ENCODE measurements at places on chromosomes 2 and 18. TPM values are rescaled to one million over a fixed set of nuclear protein-coding genes. Genes with fewer than 3 reads are reported as not detected.

DNA sequence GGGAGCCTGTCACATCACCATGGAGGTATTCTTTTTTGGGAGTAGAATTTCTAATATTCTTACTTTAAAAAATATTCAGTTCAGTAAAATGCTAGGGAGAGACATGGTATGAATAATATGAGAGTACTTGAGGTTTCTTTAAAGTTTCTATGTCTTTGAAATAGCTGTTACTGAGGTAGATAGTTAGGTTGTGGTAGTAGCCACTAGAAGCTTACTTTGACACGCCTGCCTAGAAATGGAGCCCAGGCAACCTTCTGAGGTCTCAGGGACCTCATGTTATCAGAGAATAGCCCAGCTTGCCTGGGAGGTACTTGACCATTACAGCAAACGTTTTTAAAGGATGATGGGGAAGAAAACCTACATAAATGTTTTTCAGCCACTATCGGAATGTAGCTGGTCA lies 131.2 kb downstream of the AGPS start:
- no peak for DNase-seq
- H3K27ac ChIP-seq = no peak overlapping the region
- peaks cover 52% of the 10 kb centered on the region for H3K36me3 ChIP-seq

DNA sequence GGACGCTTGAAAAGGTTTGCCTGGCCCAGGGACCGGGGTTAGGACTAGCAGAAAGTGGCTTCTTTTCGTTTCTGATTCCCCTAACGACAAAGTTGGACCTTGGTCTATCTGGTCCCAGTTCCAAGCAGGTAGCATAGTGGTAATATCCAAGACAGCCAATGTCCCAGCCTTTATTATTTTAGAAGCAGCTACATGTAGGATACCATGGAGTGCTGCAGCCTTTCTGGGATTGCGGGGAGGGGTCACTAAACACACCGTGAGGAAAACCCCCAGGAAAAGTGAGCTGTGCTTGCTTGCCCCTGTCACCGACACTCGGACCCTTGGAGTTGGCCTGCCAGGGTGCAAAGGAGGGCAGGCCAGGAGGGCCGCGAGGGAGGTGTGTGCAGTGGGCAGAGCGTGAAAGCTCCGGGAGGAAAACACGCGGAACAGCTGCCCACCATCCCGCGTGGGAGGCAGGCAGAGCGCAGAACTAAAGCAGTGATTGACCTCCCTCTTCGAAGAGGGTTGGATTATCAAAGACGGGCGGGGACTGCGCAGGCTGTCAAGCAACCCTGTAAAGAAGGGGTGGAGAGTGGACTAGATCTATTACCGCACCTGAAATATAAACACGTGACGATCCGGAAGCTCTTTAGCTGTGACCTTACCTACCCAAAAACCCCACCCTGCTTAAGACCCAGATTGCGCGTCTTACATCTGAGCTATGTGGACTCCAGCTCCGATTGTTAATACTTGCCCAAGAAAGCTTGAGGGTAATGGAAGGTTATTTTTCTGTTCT lies 624 bp upstream of the MAP4K3 start:
- no peaks in the 10 kb centered on the region for H3K36me3 ChIP-seq
- DNase-seq = peak; percentile 42
- peak overlapping the region; percentile 96 for H3K27ac ChIP-seq

PIAS2 gene
- 31.3 TPM for total RNA-seq

DNA sequence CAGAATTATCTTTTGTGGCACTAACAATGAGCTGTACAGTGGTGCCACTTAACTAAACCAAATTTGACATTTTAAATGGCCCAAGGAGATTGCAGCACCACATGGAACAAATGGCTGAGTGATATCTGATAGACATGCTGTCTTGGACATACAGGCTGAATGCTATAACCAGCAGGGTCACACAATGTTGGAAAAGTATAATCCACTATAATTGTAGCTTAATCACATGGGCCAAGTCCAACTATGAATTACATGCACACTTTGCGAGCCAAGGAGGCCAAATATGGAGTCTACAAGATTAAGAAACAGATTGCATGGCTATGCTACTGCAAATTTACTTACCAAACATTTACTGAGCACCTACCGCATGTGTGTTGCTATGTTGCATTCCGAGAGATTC lies 69.0 kb downstream of the AOX1 start:
- H3K36me3 ChIP-seq = no peaks in the 10 kb centered on the region
- DNase-seq = no peak
- no peaks in the 10 kb centered on the region for H3K4me1 ChIP-seq

- no peaks in the 10 kb centered on the region for H3K27me3 ChIP-seq
- no peaks in the 10 kb centered on the region for H3K4me1 ChIP-seq
- H3K36me3 ChIP-seq = no peaks in the 10 kb centered on the region
- no peak overlapping the region for H3K27ac ChIP-seq
- H3K4me3 ChIP-seq = no peak overlapping the region
- no peak for DNase-seq
Measured at GRCh38 chr2:178101321-178102079, 10.7 kb upstream of the RBM45 start.

DNA sequence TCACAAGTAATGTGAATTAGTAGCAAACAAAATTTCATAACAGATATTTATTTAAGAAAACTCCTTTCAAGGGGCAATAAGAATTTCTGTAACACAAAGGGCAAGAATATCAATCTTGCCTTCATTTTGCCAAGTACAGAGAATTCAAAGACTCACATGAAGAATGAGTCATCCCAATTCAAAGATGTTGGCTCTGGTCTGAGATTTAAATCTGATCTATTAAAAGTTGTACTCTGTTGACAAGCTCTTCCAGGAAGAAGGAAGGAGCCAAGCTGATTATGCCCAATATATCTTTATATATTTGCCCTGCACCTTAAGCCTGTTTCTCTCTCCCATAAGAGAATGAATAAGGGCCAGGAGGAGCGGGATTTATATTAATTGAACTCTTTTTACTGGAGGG lies 55.9 kb upstream of the RPE start:
- H3K27me3 ChIP-seq = no peaks in the 10 kb centered on the region
- no peak overlapping the region for H3K27ac ChIP-seq
- no peak for DNase-seq
- no peak overlapping the region for H3K4me3 ChIP-seq
- H3K36me3 ChIP-seq = no peaks in the 10 kb centered on the region
- no peaks in the 10 kb centered on the region for H3K4me1 ChIP-seq

TPGS2 gene
- 58.3 TPM for total RNA-seq

DNA sequence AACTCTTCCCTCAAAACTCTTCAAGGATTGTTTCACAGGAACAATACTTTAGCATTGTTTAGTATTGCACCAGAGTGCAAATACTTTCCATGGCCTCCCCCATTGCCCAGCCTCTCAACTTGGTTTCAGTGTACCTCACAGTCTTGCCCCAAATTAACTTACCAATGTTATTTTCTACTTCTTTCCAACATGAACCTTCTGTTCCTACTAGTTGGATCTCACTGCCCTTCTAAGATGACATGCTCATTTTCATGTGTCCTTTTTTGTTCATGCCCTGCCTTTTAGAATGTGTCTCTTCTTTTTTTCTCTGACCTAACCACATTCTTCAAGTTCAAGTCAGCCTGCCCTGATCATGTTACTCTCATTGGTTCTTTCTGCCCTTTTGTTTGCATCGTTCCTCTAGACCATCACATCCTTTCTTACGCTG lies 4.1 kb downstream of the SPATS2L start:
- no peak overlapping the region for H3K27ac ChIP-seq
- H3K27me3 ChIP-seq = no peaks in the 10 kb centered on the region
- DNase-seq = no peak
- no peaks in the 10 kb centered on the region for H3K36me3 ChIP-seq
- no peak overlapping the region for H3K4me3 ChIP-seq

GRCh38 chr18:50602466-50602865 lies 42.6 kb downstream of the MAPK4 start:
- DNase-seq = no peak
- no peaks in the 10 kb centered on the region for H3K36me3 ChIP-seq
- H3K27ac ChIP-seq = no peak overlapping the region
- H3K4me1 ChIP-seq = no peaks in the 10 kb centered on the region
- H3K4me3 ChIP-seq = no peak overlapping the region

- H3K4me3 ChIP-seq = no peak overlapping the region
- no peaks in the 10 kb centered on the region for H3K36me3 ChIP-seq
- no peak overlapping the region for H3K27ac ChIP-seq
- no peaks in the 10 kb centered on the region for H3K4me1 ChIP-seq
Measured at GRCh38 chr2:71291398-71291797, 40.2 kb upstream of the ZNF638 start.

GALNT13 gene
- 1.1 TPM for total RNA-seq

DNA sequence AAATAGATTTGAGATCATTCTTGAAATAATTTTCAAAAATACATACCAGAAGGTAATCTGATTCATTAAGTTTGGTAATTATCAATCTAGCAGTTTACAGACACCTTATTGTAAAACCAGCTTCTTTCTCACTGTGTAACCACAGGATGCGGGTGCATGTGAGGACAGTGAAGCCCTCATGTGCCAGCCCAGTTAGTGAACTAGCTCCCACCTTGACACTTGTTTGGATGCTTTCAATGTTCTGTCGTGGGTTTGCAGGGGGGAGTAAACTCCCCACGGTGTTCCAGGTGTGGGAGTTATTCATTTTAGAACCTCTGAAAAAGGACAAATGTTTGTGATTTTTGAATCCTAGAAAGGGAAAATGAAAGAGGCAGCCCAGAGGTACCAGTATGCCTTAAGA lies 59.0 kb downstream of the WDSUB1 start:
- DNase-seq = no peak
- no peak overlapping the region for H3K27ac ChIP-seq
- no peaks in the 10 kb centered on the region for H3K27me3 ChIP-seq
- H3K4me3 ChIP-seq = no peak overlapping the region
- peaks cover 10% of the 10 kb centered on the region for H3K4me1 ChIP-seq

GRCh38 chr2:33620-34019 lies 12.7 kb downstream of the FAM110C start:
- DNase-seq = no peak
- no peaks in the 10 kb centered on the region for H3K27me3 ChIP-seq
- no peaks in the 10 kb centered on the region for H3K4me1 ChIP-seq
- no peaks in the 10 kb centered on the region for H3K36me3 ChIP-seq

GRCh38 chr2:161316701-161317100 lies 8.5 kb downstream of the PSMD14 start:
- DNase-seq = no peak
- H3K36me3 ChIP-seq = peaks cover 29% of the 10 kb centered on the region
- no peaks in the 10 kb centered on the region for H3K4me1 ChIP-seq
- no peak overlapping the region for H3K4me3 ChIP-seq
- H3K27me3 ChIP-seq = no peaks in the 10 kb centered on the region

- H3K4me3 ChIP-seq = peak within 1 kb of the TSS; percentile 88
- DNase-seq = peak; percentile 90
- H3K4me1 ChIP-seq = peaks cover 6% of the 10 kb centered on the region
- no peaks in the 10 kb centered on the region for H3K36me3 ChIP-seq
- no peaks in the 10 kb centered on the region for H3K27me3 ChIP-seq
Measured at GRCh38 chr2:11344342-11344955, at the start of gene ROCK2. Gene ROCK2 (minus strand): TSS chr2:11344636. CDS start chr2:11344136, 500 bp downstream.

GRCh38 chr2:96564563-96564962 lies 28.0 kb downstream of the ARID5A start:
- H3K4me1 ChIP-seq = no peaks in the 10 kb centered on the region
- no peaks in the 10 kb centered on the region for H3K27me3 ChIP-seq
- H3K36me3 ChIP-seq = no peaks in the 10 kb centered on the region
- H3K27ac ChIP-seq = no peak overlapping the region
- no peak for DNase-seq
- H3K4me3 ChIP-seq = no peak overlapping the region

DNA sequence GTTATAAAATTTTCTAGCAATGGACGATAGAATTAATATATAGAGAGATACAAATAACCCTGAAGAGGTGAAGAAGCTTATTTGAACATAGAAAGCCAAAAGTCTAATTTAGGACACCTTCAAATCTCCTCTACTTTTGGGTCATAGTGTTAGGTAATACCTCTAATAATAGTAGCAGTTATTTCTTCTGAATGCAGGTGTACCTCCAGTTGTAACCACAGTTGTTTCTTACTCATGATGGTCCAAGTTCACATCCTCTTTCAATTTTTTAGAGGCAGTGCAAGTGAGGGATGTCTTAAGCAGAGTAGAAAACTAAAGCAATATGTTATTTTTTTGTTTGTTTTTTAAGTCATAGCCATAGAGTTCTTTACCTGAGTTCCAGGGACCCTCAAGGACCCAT lies 429.5 kb downstream of the CCDC85A start:
- H3K4me1 ChIP-seq = no peaks in the 10 kb centered on the region
- H3K27me3 ChIP-seq = no peaks in the 10 kb centered on the region
- DNase-seq = no peak
- no peak overlapping the region for H3K27ac ChIP-seq
- no peak overlapping the region for H3K4me3 ChIP-seq

GRCh38 chr2:9021563-9022211 lies 18.2 kb upstream of the MBOAT2 start:
- no peak overlapping the region for H3K27ac ChIP-seq
- H3K36me3 ChIP-seq = no peaks in the 10 kb centered on the region
- DNase-seq = no peak
- H3K27me3 ChIP-seq = no peaks in the 10 kb centered on the region
- H3K4me1 ChIP-seq = no peaks in the 10 kb centered on the region

CXCR1 gene
- total RNA-seq = 1.7 TPM

DNA sequence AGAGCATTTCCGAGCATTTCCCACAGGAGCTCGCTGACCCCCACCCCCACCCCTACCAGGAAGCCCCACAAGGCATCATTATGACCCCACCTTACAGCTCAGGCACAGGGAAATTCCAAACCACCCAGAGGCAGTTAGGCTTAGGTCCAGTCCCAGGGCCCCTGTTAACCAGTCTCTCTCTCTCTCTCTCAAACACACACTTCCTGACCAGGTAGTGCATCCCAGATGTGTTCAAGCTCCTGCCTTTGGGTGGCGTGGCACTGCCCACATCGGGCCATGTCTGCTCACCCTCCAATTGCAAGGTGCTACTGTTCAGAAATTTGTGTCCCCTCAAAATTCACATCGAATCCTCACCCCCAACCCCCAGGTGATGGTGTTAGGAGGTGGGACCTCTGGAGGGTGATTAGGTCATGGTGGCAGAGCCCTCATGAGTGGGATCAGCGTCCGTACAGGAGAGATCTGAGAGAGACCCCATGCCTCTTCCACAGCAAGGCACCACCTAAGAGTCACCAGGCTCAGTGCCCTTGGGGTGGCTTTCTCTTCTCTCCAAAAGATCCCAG lies 8.8 kb downstream of the COPS9 start:
- no peaks in the 10 kb centered on the region for H3K27me3 ChIP-seq
- peaks cover 65% of the 10 kb centered on the region for H3K36me3 ChIP-seq
- H3K4me1 ChIP-seq = no peaks in the 10 kb centered on the region
- no peak overlapping the region for H3K4me3 ChIP-seq

AMER3 gene
- not detected for total RNA-seq

EIPR1 gene
- 22.3 TPM for total RNA-seq

DPP10 gene
- total RNA-seq = 0.68 TPM

- H3K4me1 ChIP-seq = no peaks in the 10 kb centered on the region
- no peaks in the 10 kb centered on the region for H3K36me3 ChIP-seq
- no peak for DNase-seq
- no peak overlapping the region for H3K27ac ChIP-seq
- no peak overlapping the region for H3K4me3 ChIP-seq
Measured at GRCh38 chr2:168538534-168538933, 82.5 kb downstream of the CERS6 start.

LOXHD1 gene
- 0.52 TPM for total RNA-seq
